ENCODE measurements at places on chromosomes 2 and 18.

- DNase-seq = no peak
These were observed 514.5 kb upstream of the CDH2 start for GRCh38 chr18:28691496-28691840.

GRCh38 chr2:174675615-174676014 lies 78.0 kb upstream of the WIPF1 start:
- no peak for DNase-seq

DNA sequence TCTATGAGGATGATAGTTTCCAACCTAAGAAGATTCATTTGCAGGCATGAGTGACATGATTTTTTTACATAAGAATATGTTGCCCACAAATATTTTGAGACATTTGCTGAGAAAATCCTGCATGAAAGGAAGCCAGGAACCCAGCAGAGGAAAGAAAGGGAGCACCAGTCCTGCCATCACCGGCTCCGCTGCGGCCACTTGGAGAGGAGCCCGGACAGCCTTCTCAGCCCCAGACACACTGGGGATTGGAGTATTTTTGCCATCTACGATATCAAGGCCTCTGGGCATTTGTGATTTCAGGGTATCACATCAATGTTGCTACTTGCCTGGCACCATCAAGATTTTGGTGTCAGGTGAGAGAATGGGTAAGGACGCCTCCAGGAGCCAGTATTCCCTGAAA lies 228.3 kb downstream of the PTGR3 start:
- no peak for DNase-seq

GRCh38 chr18:987325-988186 lies 82.9 kb downstream of the ADCYAP1 start:
- no peak for DNase-seq

DNA sequence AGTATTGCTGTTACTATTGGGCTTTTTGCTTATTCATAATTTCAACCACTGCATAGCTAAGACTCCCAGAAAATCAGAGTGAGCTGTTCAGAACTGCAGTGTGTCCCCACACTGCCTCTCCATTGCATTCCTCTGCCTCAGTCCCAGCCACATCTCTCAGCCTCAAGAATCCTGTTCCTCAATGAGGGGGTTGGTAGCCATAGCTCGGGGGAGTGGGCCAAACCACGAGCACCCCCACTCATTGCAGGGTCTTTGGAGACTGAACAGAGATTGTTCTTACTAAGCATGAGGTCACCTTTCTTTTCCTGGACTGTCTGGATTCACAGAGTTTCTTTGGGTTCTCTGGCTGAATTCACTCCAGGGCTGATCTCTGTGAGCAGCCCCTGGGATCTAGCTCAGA lies 161.1 kb downstream of the GFPT1 start:
- no peak for DNase-seq

DNA sequence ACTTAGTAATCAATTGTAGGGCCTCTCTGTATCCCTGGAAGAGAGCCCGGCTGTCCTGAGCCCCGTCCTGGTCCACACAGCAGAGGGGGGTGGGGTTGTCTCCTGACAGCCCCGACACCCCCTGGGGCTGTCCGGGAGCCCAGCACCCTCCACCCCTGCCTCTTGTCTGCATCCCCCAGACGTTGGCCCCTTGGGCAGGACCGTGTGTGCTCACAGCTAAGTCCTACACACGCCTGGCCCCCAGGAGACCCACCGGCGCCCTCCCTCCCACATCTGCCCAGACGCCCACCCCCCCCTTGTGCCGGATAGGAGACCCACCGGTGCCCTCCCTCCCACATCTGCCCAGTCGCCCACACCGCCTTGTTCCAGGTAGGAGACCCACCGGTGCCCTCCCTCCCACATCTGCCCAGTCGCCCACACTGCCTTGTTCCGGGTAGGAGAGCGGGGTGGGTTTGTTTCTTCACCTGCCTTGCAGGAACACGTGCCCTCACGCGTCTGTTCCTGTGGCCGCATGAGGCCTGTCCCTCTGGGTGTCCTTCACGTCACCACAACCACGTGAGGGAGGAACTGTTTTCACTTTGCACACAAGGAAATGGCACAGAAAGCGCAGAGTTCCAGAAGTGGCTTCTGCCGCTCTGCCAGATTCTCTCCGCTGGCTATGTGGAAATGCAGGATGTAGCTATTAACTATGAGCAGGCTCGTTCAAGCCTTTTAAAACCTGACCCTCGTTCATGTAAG lies 61.1 kb upstream of the NFATC1 start:
- DNase-seq = no peak

DNA sequence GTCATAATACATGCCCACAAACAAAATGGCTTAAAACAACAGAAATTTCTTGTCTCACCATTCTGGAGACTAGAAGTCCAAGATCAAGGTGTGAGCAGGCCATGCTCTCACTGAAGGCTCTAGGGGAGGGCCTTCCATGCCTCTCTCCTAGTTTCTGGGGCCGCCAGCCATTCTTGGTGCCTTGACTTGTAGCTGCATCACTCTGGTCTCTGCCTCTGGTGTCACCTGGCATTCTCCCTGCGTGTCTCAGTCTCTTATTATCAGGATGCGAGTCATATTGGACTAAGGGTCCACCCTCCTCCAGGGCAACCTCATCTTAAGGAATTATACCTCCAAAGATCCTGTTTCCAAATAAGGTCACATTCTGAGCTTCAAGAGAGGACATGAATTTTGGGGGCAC lies 76.1 kb downstream of the KCNF1 start:
- DNase-seq = no peak
